ENCODE measurements at places on chromosomes 6 and 20.
A peak's percentile ranks its signal among the peaks of the same experiment; 100 is the strongest.

GRCh38 chr6:105322499-105323225 is 80.2 kb downstream of the PREP start:
- DNase-seq = no peak

DNA sequence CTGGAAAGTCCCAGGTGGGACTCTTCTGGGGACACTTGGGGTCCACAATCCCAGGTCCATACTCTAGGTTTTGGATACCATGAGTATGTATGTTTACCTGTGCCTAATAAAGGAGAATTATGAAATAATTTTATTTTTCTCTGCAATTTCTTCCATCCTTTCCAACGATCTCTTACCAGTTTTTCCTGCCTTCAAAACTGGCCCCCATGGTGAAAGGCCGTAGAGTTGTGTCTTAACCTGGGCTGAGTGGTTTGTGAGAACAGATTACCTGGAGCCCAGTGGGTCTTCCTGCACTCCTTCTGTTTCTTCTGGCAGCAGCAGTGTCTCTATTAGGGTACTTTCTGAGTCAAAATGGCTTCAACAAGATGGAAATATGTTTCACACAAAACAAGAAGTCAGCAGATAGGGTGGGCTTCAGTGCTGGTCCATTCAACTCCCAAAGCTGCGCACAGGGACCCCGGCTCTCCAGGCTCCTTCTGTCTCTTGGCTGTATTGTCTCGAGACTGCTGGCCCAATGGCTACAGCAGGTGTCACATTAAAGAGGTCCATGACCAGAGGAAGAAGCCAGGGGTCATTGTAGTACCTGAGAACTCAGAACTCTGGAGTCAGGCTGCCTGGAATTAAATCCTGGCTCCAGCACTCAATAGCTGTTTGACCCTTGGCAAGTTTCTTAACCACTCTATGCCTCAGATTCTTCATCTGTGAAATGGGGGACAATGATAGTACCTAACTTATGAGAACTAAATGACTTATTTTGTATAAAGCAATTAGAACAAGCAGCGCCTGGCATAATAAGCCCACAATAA is 10.5 kb upstream of the RBCK1 start:
- DNase-seq = no peak

- DNase-seq = no peak
These were observed 86.7 kb upstream of the THBS2 start for GRCh38 chr6:169340395-169340794.

DNA sequence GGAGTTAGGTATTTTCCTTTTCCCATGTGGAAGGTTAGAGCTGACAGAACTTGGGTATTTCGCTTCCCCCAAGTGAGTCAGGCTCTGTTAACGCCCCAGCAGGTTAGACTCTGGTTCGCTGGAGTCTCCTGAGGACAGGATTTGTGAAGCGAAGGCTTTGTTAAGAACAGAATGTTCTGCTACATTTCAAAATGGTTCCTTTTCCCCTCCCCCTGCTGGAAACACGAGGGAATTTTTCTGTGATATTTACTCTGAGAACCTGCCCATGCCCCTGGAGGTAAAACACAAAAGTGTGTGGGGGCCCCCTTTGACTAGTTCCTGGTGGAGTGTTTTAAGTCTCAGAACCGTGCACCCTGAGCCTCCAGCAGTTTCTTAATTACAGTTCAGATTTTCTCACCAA is 731.4 kb upstream of the CITED2 start:
- peak; percentile 10 for DNase-seq

- DNase-seq = no peak
These were observed 286.1 kb upstream of the FOXQ1 start for GRCh38 chr6:1025821-1026220.

DNA sequence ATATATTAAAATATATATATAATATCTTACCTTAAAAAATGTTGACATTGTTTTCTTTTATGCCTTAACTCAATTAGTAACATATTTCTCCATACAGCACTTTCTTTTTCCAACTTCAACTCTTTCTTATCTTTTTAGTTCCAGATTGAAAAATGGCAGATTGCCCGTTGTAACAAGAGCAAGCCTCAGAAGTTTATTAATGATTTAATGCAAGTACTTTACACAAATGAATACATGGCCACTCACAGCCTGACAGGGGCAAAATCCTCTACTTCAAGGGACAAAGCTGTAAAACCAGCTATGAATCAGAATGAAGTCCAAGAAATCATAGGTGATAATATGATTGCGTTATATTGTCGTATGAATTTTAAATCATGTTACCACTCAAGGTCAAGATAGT is 29.4 kb upstream of the KIAA1586 start:
- no peak for DNase-seq

- no peak for DNase-seq
These were observed 99.9 kb upstream of the RIN2 start for GRCh38 chr20:19658137-19658536.

GRCh38 chr6:42923666-42924065 is 5.6 kb upstream of the CNPY3 start:
- no peak for DNase-seq

GRCh38 chr6:116419069-116419786 is 41.9 kb upstream of the CALHM6 start:
- no peak for DNase-seq
